Right atrium auricular region (tissue), 2 donors: ENCODE measurements at places on chromosomes 12 and 14.

DNA sequence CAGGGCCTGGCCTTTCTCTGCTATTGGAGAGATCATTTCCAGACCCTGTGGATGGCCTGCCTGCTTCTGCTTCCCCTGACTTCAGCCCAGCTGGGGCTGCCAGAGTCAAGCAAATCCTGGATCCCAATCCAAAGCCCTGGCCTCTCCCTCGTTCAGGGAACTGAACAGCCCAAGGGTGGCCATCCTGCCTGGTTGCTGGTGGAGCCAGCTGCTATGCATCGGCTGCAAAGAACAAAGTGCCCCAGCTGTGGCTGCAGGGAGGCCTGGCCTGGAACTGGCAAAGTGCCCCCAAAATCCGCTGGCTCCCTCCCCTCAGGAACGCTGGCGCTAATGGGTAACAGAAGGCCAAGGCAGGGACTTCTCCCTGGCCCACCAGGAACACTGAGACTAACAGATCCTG is 56.4 kb downstream of the LRRC74A start:
- no peak for DNase-seq

DNA sequence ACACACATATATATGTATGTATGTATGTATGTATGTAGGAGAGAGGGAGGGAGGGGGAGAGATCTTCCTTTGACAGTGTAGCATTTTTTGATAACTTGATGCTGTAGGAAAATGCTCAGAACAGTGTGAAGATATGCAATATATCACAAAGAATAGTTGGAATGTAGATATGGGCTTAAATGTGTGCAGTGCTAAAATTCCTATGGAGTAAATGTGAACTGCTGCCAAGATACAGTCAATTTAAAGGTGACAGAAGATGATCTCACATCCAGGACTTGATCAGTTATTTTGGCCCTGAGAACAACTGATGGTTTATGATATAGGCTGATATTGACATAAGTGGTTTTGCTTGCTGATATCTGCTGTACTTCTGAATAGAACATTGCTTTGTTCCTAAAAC is 84.2 kb downstream of the DAAM1 start:
- no peak for DNase-seq

GRCh38 chr12:105445249-105445648 is 114.8 kb downstream of the C12orf75 start:
- DNase-seq, result no peak

- no peak for DNase-seq
These were observed 29.1 kb downstream of the AP5M1 start for GRCh38 chr14:57297852-57298251.

DNA sequence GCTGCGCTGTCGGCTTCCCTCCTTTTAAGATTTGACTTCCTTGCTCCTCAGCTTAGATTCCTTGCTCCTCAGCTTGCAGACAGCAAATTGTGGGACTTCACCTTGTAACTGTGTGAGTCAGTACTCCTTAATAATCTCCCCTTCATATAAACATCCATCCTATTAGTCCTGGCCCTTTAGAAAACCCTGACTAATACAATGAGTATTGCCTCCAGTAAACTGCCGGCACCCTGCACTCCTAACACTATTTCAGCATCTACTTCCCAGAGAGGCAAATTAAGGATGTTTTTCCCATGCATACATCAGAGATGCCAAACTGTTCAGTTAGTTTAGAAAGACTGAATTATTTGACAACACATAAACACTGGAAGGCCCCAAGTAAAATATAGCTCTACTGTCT is 611.3 kb upstream of the TMEM132C start:
- no peak for DNase-seq
